T-cell (primary cell): ENCODE measurements at places on chromosomes 4 and X.

- H3K36me3 ChIP-seq = no peaks in the 10 kb centered on the region
- DNase-seq = no peak
- H3K27me3 ChIP-seq = no peaks in the 10 kb centered on the region
- no peaks in the 10 kb centered on the region for H3K4me1 ChIP-seq
- H3K27ac ChIP-seq = no peak overlapping the region
- H3K4me3 ChIP-seq = no peak overlapping the region
Measured at GRCh38 chr4:188246488-188246887, 107.2 kb downstream of the TRIML1 start.

DNA sequence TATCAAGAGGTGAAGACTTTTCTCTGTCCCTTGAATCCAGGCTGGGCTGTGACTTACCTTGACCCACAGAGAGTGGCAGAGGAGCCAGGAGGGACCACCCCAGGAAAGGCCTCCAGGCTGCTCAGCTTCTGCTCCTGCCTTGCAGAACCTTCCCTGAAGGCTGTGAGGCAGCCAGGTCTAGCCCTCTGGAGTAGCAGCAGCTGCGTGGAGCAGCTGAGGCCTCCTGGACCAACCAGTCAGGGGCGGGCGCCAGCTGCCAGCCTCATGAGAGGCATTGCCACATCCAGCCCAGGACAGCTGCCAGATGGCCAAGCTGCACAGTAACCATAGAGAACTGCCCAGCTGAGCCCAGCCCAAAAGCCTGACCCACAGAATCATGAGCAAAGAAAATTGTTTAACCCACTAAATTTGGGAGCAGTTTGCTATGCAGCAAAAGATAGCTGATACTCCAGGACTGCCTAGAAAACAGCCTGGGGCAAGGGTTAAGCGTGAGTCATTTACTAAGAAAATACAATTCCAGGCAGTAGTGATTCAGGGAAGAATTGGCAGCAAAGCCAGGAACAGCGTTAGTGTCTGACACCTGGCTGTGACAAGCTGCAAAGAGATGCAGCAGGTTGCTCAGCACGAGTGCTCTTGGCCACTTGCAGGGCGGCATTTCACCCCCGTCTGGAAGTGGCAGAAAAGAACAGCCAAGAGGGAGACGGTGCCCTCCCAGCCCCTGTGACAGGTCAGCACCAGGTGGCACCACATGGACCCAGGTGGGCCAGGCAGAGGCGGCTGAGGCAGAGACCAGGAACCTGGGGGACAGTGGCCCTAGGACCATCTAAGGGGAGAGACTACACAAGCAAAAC, 14.7 kb upstream of the PDE6B start:
- H3K27me3 ChIP-seq = no peaks in the 10 kb centered on the region
- DNase-seq = no peak
- no peaks in the 10 kb centered on the region for H3K4me1 ChIP-seq
- no peak overlapping the region for H3K4me3 ChIP-seq
- H3K27ac ChIP-seq = no peak overlapping the region
- no peaks in the 10 kb centered on the region for H3K36me3 ChIP-seq

GRCh38 chr4:146327859-146328650, 113.7 kb downstream of the REELD1 start:
- H3K36me3 ChIP-seq = no peaks in the 10 kb centered on the region
- no peak for DNase-seq
- no peaks in the 10 kb centered on the region for H3K4me1 ChIP-seq

DNA sequence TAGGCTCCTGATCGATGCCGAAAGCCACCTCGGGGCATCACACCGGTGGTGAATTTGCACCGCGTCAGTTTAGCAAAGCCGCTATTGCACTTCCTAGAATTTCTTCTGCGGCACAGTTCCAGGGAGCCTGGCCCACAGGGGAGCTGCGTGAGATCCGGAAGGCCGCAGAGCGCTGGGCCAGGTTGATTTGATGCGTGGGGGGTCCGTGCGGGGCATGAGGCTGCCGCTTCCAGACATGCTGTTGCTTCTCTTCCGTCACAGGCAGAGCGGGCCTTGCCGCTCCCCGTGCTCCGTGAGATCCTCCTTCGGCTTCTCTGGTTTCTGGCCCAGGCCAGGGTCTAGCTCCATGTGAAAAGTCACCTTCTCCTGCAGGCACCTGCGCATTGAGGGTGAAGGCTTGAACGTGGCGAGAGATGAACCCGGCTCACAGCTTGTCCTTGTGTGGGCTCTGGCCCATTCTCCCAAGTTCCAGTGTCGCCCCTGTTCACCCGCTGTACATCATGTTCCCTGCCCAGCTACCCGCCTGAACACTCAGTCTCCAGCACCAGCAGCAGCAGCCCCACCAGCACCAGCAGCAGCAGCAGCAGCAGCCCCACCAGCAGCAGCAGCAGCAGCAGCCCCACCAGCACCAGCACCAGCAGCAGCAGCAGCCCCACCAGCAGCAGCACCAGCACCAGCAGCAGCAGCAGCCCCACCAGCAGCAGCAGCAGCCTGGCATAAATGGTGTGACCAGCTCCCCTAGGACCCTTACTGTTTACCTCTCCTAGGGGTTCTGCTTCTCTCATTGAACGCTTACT, 131.2 kb downstream of the TRIML1 start:
- no peak overlapping the region for H3K4me3 ChIP-seq
- no peak for DNase-seq
- H3K4me1 ChIP-seq = no peaks in the 10 kb centered on the region
- no peak overlapping the region for H3K27ac ChIP-seq

- H3K4me3 ChIP-seq = no peak overlapping the region
- DNase-seq = no peak
- peaks cover 23% of the 10 kb centered on the region for H3K4me1 ChIP-seq
- no peaks in the 10 kb centered on the region for H3K27me3 ChIP-seq
- no peak overlapping the region for H3K27ac ChIP-seq
- no peaks in the 10 kb centered on the region for H3K36me3 ChIP-seq
Measured at GRCh38 chrX:107684956-107685385, 56.7 kb downstream of the PRPS1 start.

DNA sequence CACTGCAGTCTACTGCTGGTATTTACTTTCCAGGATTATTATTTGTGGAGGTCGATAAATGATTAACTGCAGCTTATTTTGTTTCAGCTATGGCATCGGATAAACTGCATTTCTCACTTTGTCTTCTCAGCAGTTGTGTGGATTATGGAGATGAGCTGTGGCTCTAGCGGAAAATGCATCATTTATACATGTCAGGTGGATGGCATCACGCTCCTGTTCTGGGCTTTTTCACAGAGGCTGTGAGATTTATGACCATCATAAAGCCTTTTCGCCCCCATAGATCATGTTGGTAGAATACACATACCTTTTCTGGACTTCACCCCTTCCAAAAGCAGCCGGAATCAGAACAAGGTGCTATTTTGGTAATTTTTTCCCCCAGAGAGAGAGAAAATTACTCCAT, 118.8 kb upstream of the MAGEB18 start:
- H3K27me3 ChIP-seq = no peaks in the 10 kb centered on the region
- no peaks in the 10 kb centered on the region for H3K4me1 ChIP-seq
- H3K4me3 ChIP-seq = no peak overlapping the region
- no peak for DNase-seq

- no peak for DNase-seq
- no peaks in the 10 kb centered on the region for H3K27me3 ChIP-seq
- H3K4me1 ChIP-seq = no peaks in the 10 kb centered on the region
Measured at GRCh38 chr4:60913002-60913401, 287.1 kb upstream of the ADGRL3 start.

GRCh38 chr4:73664470-73664869, 44.2 kb upstream of the RASSF6 start:
- H3K4me3 ChIP-seq = no peak overlapping the region
- H3K27me3 ChIP-seq = no peaks in the 10 kb centered on the region
- no peaks in the 10 kb centered on the region for H3K4me1 ChIP-seq
- no peak for DNase-seq
- H3K27ac ChIP-seq = no peak overlapping the region

GRCh38 chr4:73690051-73690738, 50.2 kb upstream of the CXCL8 start:
- no peak for DNase-seq
- H3K4me1 ChIP-seq = no peaks in the 10 kb centered on the region
- H3K36me3 ChIP-seq = no peaks in the 10 kb centered on the region

DNA sequence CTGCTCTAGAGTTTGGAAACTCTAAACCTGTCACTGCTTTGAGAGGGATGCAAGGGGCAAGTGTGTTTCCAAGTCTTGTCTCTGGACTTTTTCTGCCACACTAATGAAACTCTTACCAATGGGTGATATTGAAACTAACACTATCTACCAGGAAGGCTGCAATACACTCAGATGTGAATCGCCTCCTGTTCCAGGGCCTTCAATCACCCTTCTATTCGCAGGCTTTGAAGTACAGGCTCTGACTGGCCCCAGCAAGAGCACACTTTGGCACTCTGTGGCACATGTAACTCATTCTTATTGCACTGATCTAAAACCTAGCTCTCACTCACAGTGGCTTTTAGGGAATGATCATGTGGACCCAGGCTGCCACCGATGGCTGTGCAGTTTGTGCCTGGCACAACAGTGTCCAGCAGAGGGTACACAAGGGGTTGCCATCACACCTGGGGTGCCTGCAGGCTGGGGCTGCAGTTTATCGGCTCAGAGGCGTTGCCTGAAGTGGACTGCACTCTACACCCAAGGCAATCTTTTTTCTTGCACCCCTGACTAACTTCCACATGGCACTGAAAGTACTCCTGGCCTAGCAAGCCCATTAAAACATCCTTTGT, 210.8 kb downstream of the MGST2 start:
- no peaks in the 10 kb centered on the region for H3K4me1 ChIP-seq
- H3K4me3 ChIP-seq = no peak overlapping the region
- peaks cover 8% of the 10 kb centered on the region for H3K27me3 ChIP-seq
- DNase-seq = no peak
- no peak overlapping the region for H3K27ac ChIP-seq

- no peaks in the 10 kb centered on the region for H3K4me1 ChIP-seq
- DNase-seq = no peak
- peaks cover 18% of the 10 kb centered on the region for H3K36me3 ChIP-seq
- H3K4me3 ChIP-seq = no peak overlapping the region
Measured at GRCh38 chrX:154431341-154431740, 2.9 kb downstream of the ATP6AP1 start.

- no peak for DNase-seq
- no peaks in the 10 kb centered on the region for H3K36me3 ChIP-seq
- no peak overlapping the region for H3K27ac ChIP-seq
- no peak overlapping the region for H3K4me3 ChIP-seq
- no peaks in the 10 kb centered on the region for H3K4me1 ChIP-seq
Measured at GRCh38 chr4:140326395-140326993, 47.0 kb upstream of the SCOC start.

GRCh38 chr4:21544955-21545354, 403.6 kb downstream of the KCNIP4 start:
- DNase-seq = no peak
- H3K27me3 ChIP-seq = no peaks in the 10 kb centered on the region
- H3K4me1 ChIP-seq = no peaks in the 10 kb centered on the region
- no peak overlapping the region for H3K27ac ChIP-seq

GRCh38 chrX:110588164-110588563, 207.5 kb downstream of the CHRDL1 start:
- H3K36me3 ChIP-seq = no peaks in the 10 kb centered on the region
- H3K27me3 ChIP-seq = no peaks in the 10 kb centered on the region
- H3K4me3 ChIP-seq = no peak overlapping the region
- no peak for DNase-seq

- DNase-seq = no peak
- H3K4me3 ChIP-seq = no peak overlapping the region
- no peaks in the 10 kb centered on the region for H3K27me3 ChIP-seq
- H3K27ac ChIP-seq = no peak overlapping the region
- no peaks in the 10 kb centered on the region for H3K4me1 ChIP-seq
Measured at GRCh38 chr4:180993244-180993836, 1249.9 kb upstream of the TENM3 start.

DNA sequence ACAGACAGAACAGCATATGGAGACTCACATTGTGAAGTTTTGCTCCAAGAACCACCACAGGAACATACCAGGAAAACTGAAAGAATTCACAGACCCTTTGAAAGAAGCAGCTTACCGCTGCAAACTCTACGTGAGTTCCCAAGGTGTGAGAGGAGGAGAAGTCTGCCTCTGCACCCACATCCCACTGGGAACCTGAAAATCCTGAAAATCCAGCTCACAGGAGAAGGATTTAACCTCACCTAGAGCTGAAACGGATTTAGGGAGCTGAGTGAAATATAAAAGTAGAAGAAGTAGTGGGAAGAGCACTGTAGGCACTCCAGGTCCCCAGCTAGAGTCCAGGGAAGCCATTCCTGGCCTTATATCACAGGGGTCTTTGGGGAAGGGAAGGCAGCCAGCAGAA, 80.0 kb downstream of the FHIP1A start:
- H3K4me3 ChIP-seq = no peak overlapping the region
- H3K27me3 ChIP-seq = peaks cover 9% of the 10 kb centered on the region
- no peaks in the 10 kb centered on the region for H3K36me3 ChIP-seq
- H3K27ac ChIP-seq = no peak overlapping the region
- no peaks in the 10 kb centered on the region for H3K4me1 ChIP-seq

DNA sequence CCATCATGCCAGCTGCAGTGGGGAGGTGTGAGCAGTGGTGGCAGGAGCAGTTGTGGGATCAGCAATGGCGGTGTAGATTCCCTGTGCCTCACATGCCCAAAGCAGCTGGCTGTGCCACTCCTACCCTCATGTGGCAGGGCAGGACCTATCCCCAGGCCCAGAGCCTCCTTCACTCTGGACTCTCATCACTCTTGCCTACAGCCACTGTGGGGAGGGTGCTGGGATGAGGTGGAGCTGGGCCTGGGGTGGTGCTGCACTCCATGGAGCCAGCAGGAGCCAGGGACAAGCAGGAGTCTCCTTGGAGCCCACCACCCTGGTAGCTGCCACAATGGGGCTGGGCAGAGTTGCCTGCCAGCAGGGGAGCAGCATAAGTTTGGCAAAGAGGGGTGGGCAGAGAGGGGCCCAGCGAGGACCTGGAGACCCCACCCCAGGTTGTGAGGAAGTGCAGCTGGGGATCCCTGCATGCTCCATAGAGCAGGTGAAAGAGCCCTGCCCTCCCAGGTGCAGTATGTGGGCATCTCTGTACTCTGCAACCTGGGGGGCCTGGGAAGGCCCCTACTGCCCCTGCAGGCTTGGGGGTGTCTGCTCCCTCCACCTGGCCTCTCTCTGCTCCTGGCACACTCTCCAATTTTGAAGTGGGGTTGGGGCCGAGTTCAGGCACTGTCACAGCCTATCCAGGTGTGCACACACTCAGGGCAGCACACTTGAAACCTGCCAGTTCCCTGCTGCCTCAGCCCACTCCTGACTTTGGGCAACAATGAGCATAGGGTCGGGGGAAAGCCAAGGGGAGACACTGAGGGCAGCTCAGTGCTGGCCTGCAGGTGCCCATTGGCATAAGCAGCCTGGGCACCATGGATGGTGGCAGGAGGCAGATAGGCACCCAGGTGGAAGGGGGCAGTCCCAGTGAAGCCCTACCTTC, 74.0 kb upstream of the INTU start:
- H3K36me3 ChIP-seq = no peaks in the 10 kb centered on the region
- DNase-seq = no peak
- no peak overlapping the region for H3K4me3 ChIP-seq
- H3K4me1 ChIP-seq = no peaks in the 10 kb centered on the region
- H3K27ac ChIP-seq = no peak overlapping the region

GRCh38 chr4:180674619-180675358, 1568.4 kb upstream of the TENM3 start:
- H3K27me3 ChIP-seq = no peaks in the 10 kb centered on the region
- no peak overlapping the region for H3K4me3 ChIP-seq
- H3K27ac ChIP-seq = no peak overlapping the region
- H3K4me1 ChIP-seq = no peaks in the 10 kb centered on the region
- no peaks in the 10 kb centered on the region for H3K36me3 ChIP-seq

GRCh38 chr4:173005912-173006633, 162.5 kb upstream of the GALNT7 start:
- DNase-seq = no peak
- no peaks in the 10 kb centered on the region for H3K27me3 ChIP-seq
- H3K27ac ChIP-seq = no peak overlapping the region
- no peaks in the 10 kb centered on the region for H3K4me1 ChIP-seq
- no peak overlapping the region for H3K4me3 ChIP-seq
- H3K36me3 ChIP-seq = no peaks in the 10 kb centered on the region

GRCh38 chrX:38985375-38985774, 184.1 kb downstream of the MID1IP1 start:
- no peaks in the 10 kb centered on the region for H3K4me1 ChIP-seq
- no peak for DNase-seq
- H3K4me3 ChIP-seq = no peak overlapping the region
- no peaks in the 10 kb centered on the region for H3K27me3 ChIP-seq
